Muscle of back (tissue), 13 donors: ENCODE measurements at places on chromosomes 7 and 10.
A peak's percentile ranks its signal among the peaks of the same experiment; 100 is the strongest.

GRCh38 chr7:30366606-30367005 is 82.2 kb downstream of the ZNRF2 start:
- no peak for DNase-seq

DNA sequence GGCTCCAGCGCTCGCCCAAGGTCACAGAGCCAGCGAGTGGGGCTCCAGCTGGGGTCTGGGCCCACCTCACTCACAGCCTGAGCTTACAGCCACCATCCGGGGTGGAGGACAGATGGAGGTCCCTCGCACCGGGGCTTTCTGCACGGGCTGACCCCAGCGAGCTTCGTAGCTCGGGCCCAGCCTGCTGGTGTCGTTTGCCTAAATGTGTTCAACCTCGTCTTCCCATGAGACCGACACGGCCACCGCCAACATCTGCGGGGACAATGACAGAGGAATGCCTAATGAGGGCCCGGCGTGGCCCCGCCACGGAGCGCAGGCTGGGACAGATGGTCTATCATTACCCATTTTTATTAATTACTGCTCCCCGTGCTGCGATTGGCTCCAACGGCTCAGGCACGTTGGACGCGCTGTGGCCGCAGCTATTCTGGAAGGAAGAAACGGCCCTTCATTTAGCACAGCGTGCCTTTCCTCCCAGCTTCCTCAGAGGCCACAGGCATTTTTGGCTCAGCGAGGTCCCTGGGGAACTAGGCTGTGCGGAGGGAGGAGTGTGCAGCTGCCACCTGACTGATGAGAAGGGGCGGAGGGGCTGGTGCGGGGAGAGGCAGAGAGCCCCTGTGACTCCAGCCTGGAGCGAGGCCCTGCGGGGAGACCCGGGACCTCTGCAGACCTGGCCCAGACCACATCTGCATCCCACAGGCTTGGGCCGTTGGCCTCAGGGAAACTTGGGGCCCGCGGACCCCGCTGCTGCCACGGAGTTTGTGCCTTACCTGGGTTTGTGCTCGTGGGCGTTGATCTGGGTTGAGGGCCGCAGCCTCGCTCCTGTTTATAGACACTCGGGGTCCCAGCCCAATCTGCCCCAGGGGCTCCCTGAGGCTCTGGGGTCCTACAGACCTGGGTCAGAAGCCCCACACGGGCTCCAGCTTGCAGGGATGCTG is 22.9 kb upstream of the ELFN1 start:
- DNase-seq = no peak

- no peak for DNase-seq
These were observed 17.9 kb downstream of the SEMA3A start for GRCh38 chr7:84176716-84177115.

DNA sequence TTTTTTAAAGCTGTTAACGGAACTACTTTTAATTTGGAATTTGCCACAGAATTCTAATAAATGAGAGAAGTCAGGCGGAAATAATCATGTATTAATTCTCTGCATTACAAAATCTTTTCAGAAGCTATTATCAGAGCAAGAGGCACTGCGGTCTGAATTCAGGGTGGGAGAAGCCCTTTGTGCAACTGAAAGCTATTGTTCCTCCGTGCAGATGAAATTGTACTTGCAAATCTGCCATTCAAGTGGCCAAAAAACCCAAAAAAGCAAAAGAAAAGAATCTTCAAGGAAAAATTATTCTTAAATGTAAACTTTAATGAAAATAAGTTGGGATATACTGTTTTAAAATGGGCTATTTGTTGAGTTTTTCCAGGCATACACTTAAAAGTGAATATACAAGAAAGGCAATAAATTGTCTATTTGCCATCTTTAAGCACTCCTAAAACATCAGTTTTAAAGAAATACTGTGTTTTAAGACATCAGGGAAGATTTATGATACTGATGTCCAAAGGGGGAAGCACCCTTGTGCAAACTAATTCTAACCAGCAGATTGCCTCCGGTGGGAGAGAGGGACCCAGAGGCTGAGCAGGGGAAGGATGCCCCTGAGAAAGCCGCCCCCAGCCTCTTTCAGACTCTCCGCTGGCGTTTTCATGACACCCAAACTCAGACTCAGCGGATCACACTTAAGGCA is 351.2 kb downstream of the DNAJB6 start:
- DNase-seq = no peak

DNA sequence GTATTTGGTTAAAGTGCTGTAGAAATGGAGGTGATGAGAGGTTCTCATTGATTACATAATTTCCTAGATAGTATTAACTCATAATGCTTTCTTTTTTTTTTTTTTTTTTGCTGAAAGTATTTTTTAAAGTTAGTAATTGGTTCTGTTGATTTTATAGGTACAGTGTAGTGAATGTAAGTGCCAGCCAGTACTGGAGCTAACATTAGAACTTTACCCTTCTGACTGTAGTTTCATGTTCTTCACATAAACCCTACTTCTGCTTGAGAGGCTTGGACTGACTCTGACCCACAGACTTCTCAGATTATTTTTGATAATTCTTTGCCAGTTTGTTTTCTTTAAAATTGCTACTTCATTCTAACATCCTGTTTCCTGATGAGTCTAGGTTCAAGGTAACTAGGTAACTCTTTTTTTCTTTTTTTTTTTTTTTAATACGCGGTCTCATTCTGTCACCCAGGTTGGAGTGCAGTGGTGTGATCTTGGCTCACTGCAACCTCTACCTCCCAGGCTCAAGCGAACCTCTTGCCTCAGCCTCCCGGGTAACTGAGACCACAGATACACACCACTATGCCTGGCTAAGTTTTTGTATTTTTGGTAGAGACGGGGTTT is 92.2 kb upstream of the OIT3 start:
- DNase-seq = no peak

GRCh38 chr7:25361863-25362262 is 133.6 kb upstream of the NPVF start:
- DNase-seq = no peak

DNA sequence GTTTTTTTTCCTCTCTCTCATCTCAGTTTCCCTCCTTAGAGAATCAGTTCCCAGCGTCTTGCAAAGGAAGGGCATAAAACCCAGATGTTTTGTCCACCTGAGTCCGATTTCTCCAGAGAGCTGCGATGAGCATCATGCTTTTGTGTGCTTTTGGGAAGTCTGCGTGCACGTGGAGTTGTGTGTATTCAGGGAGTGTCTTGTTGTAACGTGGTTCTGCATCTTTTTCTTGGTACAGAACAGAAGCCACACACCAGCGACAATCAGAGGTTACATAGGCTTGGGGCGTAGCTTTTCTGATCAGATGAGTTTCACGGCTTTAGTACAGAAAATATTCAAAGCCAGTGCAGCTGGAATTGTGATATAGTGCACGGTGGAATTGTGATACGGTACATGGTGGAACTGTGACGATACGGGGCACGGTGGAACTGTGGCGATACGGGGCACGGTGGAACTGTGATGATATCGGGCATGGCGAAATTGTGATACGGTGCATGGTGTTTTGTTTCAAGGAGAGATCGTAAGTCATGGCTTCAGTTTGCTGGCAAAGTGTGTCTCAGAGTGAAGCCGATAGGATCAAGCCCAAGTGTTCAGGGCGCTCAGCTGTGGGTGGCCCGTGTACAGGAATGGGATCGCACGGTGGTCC is 32.8 kb downstream of the FOXK1 start:
- no peak for DNase-seq

GRCh38 chr10:67976292-67977245 is 92.1 kb downstream of the SIRT1 start:
- peak; percentile 10 for DNase-seq

GRCh38 chr10:112614586-112614985 is 167.6 kb downstream of the VTI1A start:
- DNase-seq = no peak

DNA sequence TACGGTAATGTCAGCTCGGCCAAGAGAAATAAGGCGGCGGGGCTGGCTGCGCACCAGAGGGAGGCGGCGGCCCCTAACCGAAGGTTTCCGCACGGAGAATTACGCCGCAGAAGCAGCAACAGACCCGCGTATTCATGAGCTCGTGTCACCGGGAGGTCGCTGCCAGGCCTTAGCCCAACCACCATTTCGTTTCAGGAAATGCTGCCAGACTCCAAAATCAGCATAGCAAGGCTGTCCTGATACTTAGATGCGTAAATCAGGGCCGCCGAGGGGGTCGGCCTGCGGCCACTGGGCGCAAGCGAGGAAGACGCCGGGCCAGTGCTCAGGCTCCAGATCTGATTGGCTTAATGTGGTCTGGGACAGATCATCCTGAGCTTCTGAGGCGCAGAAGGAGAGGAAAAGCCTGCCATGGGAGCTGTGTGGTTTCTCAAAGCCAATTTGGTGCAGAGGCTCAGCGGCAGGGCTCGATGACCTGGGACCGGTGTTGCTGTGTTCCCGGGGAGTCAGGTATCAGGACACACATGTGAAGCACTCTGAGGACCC is 247.9 kb downstream of the BAMBI start:
- DNase-seq = no peak

DNA sequence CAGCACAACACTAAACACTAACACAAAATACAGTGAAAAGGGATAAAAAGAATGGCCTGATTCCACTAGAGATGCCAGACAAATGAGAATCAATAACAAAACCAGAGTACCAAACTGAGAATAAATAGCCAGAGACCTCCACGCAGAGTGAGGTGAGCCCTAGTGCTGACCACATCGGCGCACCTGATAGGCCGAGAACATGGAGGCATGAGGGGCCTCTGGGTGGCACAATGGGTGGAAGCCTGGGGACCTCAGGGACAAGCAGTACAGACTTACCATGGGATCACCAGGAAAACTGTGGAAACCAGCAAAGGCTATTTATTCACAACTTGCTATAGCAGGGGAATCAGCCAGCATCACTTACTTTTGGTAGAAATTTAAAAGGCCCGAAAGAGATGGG is 1.8 kb upstream of the CSGALNACT2 start:
- no peak for DNase-seq

DNA sequence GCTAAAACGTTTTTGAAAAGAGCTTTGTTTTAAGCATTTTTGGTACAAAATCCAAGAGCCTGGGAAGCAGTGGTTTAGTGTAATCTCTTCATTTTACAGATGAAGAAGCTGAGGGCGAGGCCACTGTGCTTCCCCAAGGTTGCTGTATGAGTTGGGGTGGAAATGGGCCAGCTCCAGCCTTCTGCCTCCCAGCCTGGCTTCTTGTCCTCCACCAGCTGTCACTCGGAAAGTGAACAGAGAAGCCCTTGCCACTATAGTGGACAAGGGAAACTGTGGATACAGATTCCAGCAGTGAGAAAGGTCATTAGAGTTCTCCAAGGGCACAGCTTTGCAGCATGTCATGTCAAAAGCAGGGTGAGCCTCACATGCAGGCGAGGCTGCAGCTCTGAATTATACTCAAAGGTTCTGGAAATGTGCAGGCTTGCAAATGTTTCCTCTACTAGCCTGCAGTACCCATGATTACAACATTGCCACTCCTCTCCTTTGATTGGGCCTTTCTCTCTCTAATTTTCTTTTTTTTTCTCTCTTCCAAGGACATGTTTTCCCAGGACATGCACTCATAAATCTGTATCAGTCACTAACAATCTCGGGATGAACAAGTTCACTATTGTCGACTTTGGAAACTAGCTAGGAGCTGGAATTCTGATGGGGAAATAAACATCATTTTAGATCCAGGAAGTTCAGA is 33.0 kb downstream of the BAMBI start:
- no peak for DNase-seq

GRCh38 chr7:131574741-131575140 is 18.3 kb upstream of the PODXL start:
- DNase-seq = no peak

- peak; percentile 13 for DNase-seq
These were observed at the start of gene GRM8 for GRCh38 chr7:127252778-127253280. Gene GRM8, minus strand, starts transcription at chr7:127252941.

- no peak for DNase-seq
These were observed 59.9 kb upstream of the HBP1 start for GRCh38 chr7:107108793-107109371.

DNA sequence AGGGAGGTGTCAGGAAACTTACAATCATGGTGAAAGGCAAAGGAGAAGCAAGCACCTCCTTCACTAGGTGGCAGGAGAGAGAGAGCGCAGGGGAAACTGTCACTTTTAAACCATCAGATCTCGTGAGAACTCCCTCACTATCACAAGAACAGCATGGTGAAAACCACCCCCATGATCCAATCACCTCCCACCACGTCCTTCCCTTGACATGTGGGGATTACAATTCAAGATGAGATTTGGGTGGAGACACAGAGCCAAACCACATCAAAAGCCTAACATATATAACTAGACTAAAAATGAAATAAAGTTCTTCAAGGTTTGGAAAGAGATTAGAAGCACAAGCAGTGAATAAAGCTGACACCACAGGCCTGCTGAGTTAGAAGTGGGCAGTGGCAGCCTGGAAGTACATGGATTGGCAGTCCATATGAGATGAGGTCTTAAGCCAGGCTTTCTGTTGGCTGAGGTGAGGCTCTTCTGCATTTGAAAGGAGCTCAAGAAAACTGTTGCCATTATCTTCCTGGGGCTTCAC is 96.4 kb upstream of the MDFIC start:
- DNase-seq = no peak

DNA sequence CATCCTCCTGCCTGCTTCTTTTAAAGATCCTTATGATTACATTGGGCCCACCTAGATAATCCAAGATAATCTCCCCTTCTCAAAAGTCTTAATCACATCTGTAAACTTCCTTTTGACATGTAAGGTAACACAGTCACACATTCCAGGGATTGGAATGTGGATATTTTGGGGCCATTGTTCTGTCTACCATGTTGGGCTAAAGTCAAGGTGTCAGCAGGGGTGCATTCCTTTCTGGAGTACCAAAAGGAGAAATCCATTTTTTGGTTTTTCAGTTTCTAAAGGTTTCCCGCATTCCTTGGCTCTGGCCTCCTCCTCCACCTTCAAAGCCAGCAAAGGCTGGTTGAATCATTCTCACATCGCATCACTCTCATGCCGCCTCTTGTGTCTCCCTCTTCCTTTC is 197.6 kb upstream of the NFE2L3 start:
- no peak for DNase-seq

DNA sequence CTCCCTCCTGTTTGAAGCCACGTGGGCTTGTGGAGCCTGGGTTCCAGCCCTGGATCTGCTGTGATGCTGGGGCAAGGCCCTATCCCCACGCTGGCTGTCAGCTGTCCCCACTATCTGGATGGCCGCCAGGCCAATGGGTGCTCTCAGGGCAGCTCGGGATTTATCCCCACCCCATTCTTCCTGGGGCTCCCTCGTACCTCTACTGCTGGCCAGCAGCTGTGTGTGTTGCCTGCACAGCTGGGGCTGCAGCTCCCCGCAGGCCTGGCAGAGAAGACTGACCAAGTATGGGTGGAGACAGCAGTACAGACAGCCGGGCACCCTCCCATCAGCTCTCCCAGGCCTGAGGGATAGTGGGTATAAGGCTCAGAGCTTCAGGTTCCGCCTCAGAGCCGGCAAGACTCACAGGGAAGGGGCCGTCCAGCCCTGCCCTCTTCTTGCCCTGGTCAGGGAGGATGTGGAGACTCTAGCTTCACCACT is 13.6 kb downstream of the CLIP2 start:
- DNase-seq = no peak

GRCh38 chr10:97919012-97919411 is 69.4 kb downstream of the GOLGA7B start:
- DNase-seq = no peak

DNA sequence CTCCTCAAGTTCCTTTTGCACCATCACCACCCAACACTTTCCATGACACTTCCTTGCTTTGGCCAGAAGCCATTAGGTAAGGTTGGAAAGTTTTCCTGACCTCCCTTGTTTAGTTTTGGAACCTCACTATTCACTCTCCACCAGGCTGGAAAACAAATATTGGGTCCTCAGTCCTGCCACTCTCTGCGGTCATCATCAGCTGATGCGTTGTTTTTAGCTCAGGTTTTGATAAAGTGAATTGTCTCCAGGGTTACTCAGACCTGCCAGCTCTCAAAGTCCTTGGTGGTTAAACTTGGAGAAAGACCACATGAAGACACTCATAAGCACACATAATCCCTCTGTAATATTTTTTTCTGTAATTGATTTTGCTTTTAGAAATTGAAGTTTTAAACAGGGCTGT is 55.5 kb downstream of the CCDC186 start:
- no peak for DNase-seq
